Neural progenitor cell (in vitro differentiated cells): ENCODE measurements at places on chromosomes 1 and 21. TPM values are rescaled to one million over a fixed set of nuclear protein-coding genes. Genes with fewer than 3 reads are reported as not detected.

GRCh38 chr1:204714861-204715511, 29.4 kb upstream of the LRRN2 start:
- no peaks in the 10 kb centered on the region for H3K36me3 ChIP-seq
- DNase-seq = peak; percentile 81
- H3K4me1 ChIP-seq = peaks cover 32% of the 10 kb centered on the region

FBXO2 gene
- total RNA-seq = 0.56 and 7.3 TPM in 2 replicates

DNA sequence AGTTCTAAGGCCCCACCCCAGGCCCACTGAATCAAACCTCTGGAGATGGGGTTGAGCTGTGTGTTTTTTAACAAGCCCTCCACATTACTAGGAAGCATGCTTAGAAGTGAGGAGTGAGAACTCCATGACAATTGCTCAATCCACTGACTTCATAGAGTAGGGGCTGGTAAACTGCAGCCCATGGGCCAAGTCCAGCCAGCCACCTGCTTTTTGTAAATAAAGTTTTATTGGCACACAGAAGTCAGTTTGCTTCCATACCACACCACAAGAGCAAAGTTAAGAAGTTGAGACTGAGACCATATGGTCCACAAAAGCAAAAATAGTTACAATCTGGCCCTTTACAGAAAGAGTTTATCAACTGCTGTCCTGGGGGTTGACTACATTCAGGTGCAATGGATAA, 309.2 kb downstream of the SETD4 start:
- no peak overlapping the region for H3K4me3 ChIP-seq
- no peak for DNase-seq
- no peaks in the 10 kb centered on the region for H3K36me3 ChIP-seq
- H3K27me3 ChIP-seq = no peaks in the 10 kb centered on the region

- no peaks in the 10 kb centered on the region for H3K36me3 ChIP-seq
- H3K27me3 ChIP-seq = no peaks in the 10 kb centered on the region
- no peaks in the 10 kb centered on the region for H3K4me1 ChIP-seq
- no peak overlapping the region for H3K4me3 ChIP-seq
- H3K27ac ChIP-seq = no peak overlapping the region
These were observed 29.6 kb upstream of the AGL start for GRCh38 chr1:99820546-99820945.

DNA sequence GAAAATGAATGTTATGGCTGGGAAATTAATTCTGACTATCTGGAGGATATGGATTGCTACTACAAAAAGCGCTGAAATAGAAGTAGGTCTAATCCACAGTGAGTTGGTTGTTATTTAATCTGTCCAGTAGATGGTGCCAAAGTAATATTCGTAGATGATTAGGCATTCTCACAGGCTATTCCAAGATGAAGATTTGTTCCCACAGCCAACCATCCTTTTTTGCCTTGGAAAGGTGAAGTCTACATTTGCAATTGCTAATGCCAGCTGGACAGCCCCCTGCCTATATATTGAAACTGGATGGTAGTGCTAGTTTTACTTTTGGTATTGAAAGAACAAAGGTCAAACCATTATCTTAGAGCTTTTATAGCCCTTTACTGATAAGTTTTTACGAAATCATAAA, 43.8 kb downstream of the RBM11 start:
- no peaks in the 10 kb centered on the region for H3K4me1 ChIP-seq
- H3K27ac ChIP-seq = no peak overlapping the region
- H3K36me3 ChIP-seq = no peaks in the 10 kb centered on the region

GJA9 gene
- total RNA-seq = not detected in 2 replicates

- no peaks in the 10 kb centered on the region for H3K27me3 ChIP-seq
- no peaks in the 10 kb centered on the region for H3K36me3 ChIP-seq
- H3K4me3 ChIP-seq = no peak overlapping the region
- no peaks in the 10 kb centered on the region for H3K4me1 ChIP-seq
- DNase-seq = no peak
These were observed 1013.9 kb downstream of the KCNT2 start for GRCh38 chr1:195594322-195594721.

DNASE2B gene
- not detected in 2 replicates for total RNA-seq

C1QA gene
- total RNA-seq = not detected in 2 replicates

LINGO4 gene
- total RNA-seq = not detected in 2 replicates

DNA sequence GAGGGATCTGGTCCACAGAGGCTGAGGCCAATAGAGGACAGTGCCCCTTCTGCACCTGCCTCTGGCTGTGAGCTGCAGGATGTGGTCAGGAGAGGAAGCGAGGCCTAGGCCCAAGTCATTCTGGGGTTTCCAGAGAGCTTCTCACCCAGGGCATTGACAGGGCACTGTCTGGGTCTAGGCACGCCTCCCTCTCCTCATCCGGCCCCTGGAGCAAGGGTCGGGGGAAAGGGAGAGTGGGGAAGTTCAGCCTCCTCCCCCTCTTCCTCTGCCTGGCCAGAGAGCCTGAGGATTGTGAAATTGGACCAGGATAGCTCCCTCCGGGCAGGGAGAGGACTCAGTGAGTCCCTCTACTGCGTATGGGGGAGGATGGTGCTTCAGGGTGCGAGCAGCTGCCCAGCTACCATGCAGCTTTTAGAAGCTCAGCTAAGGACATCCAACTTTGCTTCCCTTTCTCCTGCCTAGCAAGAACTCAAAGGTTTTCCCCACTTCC, 6.3 kb upstream of the INAVA start:
- DNase-seq = peak; percentile 16
- H3K27me3 ChIP-seq = no peaks in the 10 kb centered on the region
- H3K4me1 ChIP-seq = peaks cover 29% of the 10 kb centered on the region
- no peak overlapping the region for H3K4me3 ChIP-seq
- H3K27ac ChIP-seq = no peak overlapping the region

ELAPOR1 gene
- 1.5 and 2.0 TPM in 2 replicates for total RNA-seq

DNA sequence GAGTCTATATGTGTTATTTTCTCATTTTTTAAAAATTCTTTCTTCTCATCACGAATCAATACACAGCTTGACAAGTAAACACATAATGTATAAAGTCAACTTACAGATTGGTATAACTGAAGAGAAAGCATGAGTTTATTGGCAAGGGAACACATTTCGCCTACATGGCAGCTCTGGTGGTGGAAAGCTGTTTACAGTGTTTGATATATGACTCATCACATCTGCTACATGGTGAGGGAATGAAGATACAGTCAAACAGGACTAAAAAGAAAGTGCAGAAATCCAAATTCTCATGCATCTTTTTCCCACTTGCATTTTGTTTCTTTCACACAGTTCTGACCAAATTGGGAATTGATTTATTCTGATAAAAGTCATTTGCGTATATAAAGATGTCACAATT, 122.2 kb upstream of the ADGRL4 start:
- DNase-seq = no peak
- no peak overlapping the region for H3K27ac ChIP-seq
- no peaks in the 10 kb centered on the region for H3K4me1 ChIP-seq
- no peaks in the 10 kb centered on the region for H3K36me3 ChIP-seq

- no peak overlapping the region for H3K4me3 ChIP-seq
- H3K27me3 ChIP-seq = no peaks in the 10 kb centered on the region
- peaks cover 8% of the 10 kb centered on the region for H3K4me1 ChIP-seq
- H3K36me3 ChIP-seq = no peaks in the 10 kb centered on the region
- DNase-seq = no peak
- H3K27ac ChIP-seq = no peak overlapping the region
These were observed 14.8 kb upstream of the NCMAP start for GRCh38 chr1:24540906-24541710.

- H3K4me1 ChIP-seq = no peaks in the 10 kb centered on the region
- peak overlapping the region; percentile 84 for H3K4me3 ChIP-seq
- no peak overlapping the region for H3K27ac ChIP-seq
- no peaks in the 10 kb centered on the region for H3K36me3 ChIP-seq
These were observed 15.6 kb upstream of the HJV start for GRCh38 chr1:146036965-146037646.

- DNase-seq = no peak
- H3K4me1 ChIP-seq = peaks cover 43% of the 10 kb centered on the region
- no peaks in the 10 kb centered on the region for H3K36me3 ChIP-seq
- no peaks in the 10 kb centered on the region for H3K27me3 ChIP-seq
These were observed 143.3 kb downstream of the PLXNA2 start for GRCh38 chr1:208100906-208101305.

DNA sequence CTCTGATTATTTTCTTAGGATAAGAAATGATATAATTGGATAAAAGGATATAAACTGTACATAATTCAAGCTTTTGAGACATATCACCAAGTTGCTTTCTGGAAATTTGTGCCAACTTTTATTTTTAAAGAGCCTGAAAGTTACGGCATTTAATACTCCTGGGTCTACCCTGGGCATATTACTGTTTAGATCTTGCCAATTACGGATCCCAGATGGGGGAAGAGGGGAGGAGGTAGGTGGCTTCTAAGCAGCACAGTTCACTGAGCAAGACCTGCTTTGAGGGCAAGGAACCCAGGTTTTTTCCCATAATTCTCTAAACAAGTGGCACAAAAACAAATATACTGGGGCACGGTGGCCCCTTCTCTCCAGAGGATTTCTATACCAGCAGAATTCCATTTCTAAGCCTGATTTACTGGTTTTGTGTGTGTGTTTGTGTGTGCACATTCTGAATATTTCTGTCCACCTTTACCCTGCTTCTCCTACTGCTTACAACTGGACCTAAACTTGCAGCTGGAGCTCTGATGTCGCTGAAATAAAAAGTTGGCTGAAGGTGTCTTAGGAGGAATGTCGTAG, 76.7 kb downstream of the LAMC2 start:
- H3K4me1 ChIP-seq = no peaks in the 10 kb centered on the region
- H3K4me3 ChIP-seq = no peak overlapping the region
- H3K36me3 ChIP-seq = no peaks in the 10 kb centered on the region
- H3K27me3 ChIP-seq = no peaks in the 10 kb centered on the region
- no peak for DNase-seq

- no peak overlapping the region for H3K4me3 ChIP-seq
- H3K27ac ChIP-seq = peak overlapping the region; percentile 37
These were observed 283.4 kb downstream of the KCNH1 start for GRCh38 chr1:210850556-210850955.

APP gene
- 292 and 306 TPM in 2 replicates for total RNA-seq

GRCh38 chr1:242056988-242057744, 58.3 kb upstream of the MAP1LC3C start:
- no peak for DNase-seq
- H3K4me3 ChIP-seq = no peak overlapping the region
- no peaks in the 10 kb centered on the region for H3K27me3 ChIP-seq
- no peaks in the 10 kb centered on the region for H3K4me1 ChIP-seq
- H3K36me3 ChIP-seq = no peaks in the 10 kb centered on the region

GRCh38 chr1:110340207-110340468, 961 bp downstream of the RBM15 start:
- peaks cover 56% of the 10 kb centered on the region for H3K4me1 ChIP-seq
- peak overlapping the region; percentile 83 for H3K4me3 ChIP-seq
- H3K36me3 ChIP-seq = peaks cover 22% of the 10 kb centered on the region

- H3K27ac ChIP-seq = no peak overlapping the region
- no peaks in the 10 kb centered on the region for H3K27me3 ChIP-seq
- no peak overlapping the region for H3K4me3 ChIP-seq
- H3K4me1 ChIP-seq = no peaks in the 10 kb centered on the region
- no peaks in the 10 kb centered on the region for H3K36me3 ChIP-seq
These were observed 131.4 kb downstream of the ST6GALNAC5 start for GRCh38 chr1:76998582-76999223.

DNA sequence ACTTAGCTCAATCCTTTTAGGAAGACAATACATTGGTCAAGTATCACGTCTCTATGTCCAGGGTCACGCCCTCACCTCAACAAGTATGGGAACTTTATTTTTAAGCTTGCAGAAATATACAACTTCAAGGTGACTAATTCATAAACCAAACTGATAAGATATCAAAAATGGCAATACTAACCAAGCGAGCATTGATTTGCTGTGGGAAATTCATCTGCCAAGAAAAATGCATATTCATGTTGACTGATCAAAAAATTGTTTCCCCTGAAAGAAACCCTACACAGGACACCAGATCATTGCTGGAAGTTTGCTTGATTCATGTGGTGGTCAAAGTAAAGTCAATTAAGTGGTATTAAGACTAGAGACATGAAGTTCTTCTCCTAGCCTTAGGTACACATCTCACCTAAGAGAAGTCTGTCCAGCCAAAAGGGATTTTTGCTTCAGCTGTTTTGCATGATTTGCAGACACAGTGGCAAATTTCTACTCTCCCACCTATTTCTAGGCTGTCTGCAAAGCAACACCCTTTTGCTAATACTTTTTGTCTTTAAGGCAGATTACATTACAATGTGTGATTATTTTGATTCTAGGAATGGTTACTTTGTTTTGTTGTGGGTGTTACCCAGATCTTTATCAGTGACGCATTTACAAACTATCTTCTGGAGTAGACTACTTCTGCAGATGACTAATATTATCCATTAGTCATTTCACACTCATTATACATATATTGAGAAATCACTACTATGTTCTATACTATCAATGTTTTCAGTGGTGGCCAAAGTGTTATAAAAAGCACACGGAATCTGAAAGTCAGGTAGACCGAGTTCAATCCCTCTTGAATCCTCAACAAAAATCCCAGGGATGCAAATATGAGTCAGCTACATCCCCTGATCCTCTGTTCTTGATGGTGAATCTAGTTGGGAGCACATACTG, 12.4 kb downstream of the SAMSN1 start:
- H3K4me1 ChIP-seq = no peaks in the 10 kb centered on the region
- H3K27me3 ChIP-seq = no peaks in the 10 kb centered on the region
- DNase-seq = no peak
- no peak overlapping the region for H3K27ac ChIP-seq

- no peak overlapping the region for H3K27ac ChIP-seq
- H3K27me3 ChIP-seq = no peaks in the 10 kb centered on the region
- H3K4me3 ChIP-seq = no peak overlapping the region
These were observed 82.8 kb downstream of the DTL start for GRCh38 chr1:212118167-212118871.

AZIN2 gene
- total RNA-seq = 1.3 and 5.8 TPM in 2 replicates

LRRC8C gene
- 5.3 and 5.5 TPM in 2 replicates for total RNA-seq

CNKSR1 gene
- total RNA-seq = 7.8 and 13.0 TPM in 2 replicates

DNA sequence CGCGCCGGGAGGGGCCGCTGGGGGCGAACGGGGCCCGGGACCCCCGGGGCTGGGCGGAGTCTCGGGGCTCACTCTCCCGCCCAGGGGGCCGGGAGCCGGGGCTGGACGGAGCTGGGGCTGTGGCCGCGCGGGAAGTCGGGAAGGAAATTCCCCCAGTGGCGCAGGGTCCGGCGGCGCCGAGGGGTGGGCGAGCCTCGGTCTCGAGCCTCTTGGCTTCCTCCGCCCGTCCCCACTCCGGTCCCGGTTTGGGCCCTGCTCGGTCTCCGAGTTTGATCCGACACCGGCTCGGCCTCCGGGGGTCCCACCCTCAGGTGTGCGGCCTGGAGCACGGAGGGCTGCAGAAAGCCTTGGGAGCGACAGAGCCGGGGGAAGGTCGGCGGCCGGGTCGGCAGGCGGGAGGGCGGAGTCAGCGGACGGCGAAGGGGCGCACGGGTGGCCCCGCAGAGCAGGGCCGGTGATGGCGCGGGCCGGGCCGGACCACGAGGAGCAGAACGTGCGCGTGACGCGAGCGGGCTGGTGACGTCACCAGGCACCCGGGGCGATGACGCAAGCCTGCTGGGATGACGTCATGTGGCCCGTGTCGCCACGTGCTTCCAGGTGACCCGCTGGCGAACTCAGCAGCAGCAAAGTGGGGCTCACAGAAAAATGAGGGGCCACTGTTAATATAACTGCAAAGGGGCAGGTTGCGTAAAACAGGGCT, 610 bp upstream of the HES4 start:
- H3K4me1 ChIP-seq = peaks cover 32% of the 10 kb centered on the region
- H3K27me3 ChIP-seq = peaks cover 81% of the 10 kb centered on the region
- H3K36me3 ChIP-seq = no peaks in the 10 kb centered on the region
- DNase-seq = peak; percentile 84
- H3K27ac ChIP-seq = peak overlapping the region; percentile 86

- H3K36me3 ChIP-seq = no peaks in the 10 kb centered on the region
- no peaks in the 10 kb centered on the region for H3K27me3 ChIP-seq
- H3K4me3 ChIP-seq = no peak overlapping the region
- H3K27ac ChIP-seq = no peak overlapping the region
- DNase-seq = no peak
These were observed 46.3 kb upstream of the TNFSF18 start for GRCh38 chr1:173097001-173097400.

GRCh38 chr1:84936116-84936810, 43.3 kb upstream of the LPAR3 start:
- H3K27ac ChIP-seq = no peak overlapping the region
- no peaks in the 10 kb centered on the region for H3K27me3 ChIP-seq
- peaks cover 8% of the 10 kb centered on the region for H3K4me1 ChIP-seq
- no peak overlapping the region for H3K4me3 ChIP-seq
- no peaks in the 10 kb centered on the region for H3K36me3 ChIP-seq
